Stimulated activated CD4-positive, alpha-beta T cell treated with anti-CD3 and anti-CD28 coated beads, Interleukin-1b, Interleukin-23, amount 100 ng/mL, for 48 hours (primary cell): ENCODE measurements at places on chromosomes 5 and 9.

- no peak for DNase-seq
Measured at GRCh38 chr9:70540016-70540415, 125.6 kb upstream of the KLF9 start.

DNA sequence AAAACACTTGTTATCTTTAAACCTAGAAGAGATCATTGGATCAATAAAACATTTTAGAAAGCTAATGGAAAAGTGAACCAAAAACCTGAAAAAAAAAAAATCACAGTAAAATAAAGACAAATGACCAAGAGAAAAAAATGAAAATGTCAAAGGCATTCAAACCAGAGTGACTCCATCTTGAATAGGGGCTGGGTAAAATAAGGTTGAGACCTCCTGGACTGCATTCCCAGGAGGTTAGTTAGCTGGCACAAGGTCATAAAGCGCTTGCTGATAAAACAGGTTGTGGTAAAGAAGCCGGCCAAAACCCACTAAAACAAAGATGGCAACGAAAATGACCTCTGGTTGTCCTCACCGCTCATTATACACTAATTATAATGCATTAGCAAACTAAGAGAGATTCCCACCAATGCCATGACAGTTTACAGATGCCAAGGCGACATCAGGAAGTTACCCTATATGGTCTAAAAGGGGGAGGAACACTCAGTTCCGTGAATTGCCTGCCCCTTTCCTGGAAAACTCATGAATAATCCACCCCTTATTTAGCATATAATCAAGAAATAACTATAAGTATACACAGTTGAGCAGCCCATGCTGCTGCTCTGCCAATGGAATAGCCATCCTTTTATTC is 116.7 kb upstream of the NEK6 start:
- DNase-seq: no peak

DNA sequence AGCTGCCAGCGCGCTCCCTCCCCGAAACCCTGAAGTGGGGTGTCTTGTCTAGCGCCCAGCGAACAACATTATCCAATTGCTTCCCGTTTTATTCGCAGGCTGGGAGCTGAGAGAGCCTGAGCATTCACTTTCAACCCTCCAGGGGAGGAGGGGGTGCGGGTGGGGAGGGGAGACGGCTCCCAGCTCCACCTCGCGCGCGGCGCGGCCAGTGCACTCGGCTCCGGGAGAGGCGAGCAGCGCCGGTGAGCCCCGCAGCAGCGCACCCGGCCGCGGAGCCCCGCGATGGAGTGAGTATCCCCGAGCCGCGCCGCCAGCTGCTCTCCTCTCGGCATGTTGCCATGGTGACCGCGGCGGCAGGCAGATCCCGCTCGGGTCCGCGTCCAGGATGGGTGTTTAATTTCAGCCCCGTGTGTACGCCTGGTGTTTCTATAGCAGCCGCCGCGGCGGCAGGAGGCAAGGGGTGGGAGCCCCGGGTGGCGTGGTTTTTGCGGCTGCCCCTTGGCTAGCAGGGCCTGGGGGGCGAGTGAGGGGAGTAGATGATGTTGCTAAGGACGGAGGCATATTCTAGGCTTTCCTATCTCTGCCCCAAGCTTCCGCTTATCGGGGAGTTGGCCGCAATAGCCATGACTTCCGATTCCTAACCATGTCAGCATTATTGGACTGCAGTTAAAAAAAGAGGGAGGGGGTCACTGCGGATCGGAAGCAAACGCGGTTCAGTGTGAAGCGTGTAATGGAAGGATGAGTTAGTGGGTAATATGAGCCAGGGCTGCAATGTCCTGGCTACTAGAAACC is 139.2 kb upstream of the PALM2AKAP2 start:
- no peak for DNase-seq

GRCh38 chr5:96112123-96112670 is 150.5 kb upstream of the ELL2 start:
- DNase-seq: no peak

GRCh38 chr5:152634586-152634985 is 229.5 kb upstream of the NMUR2 start:
- DNase-seq: no peak

GRCh38 chr5:63919763-63920478 is 42.3 kb downstream of the HTR1A start:
- DNase-seq: no peak

DNA sequence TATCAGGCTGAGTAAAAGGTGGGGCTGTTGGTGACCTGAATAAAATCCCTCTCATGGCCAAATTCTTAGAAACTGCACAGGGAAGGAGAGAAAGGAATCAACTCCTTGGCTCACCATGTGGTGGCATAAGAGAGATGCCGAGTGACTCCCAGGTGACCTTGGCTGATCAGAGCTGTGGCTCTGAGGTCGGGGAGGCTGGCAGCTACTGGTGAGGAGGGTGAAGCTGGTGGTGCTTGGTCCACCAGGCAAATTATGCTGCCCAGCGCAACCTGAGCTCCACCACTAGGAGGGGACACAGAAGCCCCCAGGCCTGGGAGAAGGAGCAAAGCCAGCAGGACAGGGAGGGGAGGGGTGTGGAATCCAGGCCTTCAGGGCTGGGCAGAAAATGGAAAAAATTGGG is 111.2 kb upstream of the IL12B start:
- no peak for DNase-seq

GRCh38 chr5:8349855-8350254 is 480.9 kb downstream of the MTRR start:
- no peak for DNase-seq

DNA sequence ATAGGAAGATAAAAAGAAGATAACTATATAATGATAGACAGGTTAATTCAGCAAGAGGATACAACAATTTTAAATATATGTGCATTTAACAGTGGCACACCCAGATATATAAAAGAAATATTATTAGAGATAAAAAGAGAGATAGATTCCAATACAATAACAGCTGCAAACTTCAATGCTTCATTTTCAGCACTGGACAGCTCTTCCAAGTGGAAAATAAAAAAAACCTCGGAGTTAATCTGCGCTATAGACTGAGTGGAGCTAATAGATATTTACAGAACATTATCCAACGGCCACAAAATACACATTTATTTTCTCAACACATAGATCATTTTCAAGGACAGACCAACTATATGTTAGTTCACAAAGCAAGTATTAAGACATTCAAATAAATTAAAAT is 1229.5 kb upstream of the CDH6 start:
- DNase-seq: no peak

- DNase-seq: no peak
Measured at GRCh38 chr9:2299843-2300205, 284.7 kb downstream of the SMARCA2 start.

DNA sequence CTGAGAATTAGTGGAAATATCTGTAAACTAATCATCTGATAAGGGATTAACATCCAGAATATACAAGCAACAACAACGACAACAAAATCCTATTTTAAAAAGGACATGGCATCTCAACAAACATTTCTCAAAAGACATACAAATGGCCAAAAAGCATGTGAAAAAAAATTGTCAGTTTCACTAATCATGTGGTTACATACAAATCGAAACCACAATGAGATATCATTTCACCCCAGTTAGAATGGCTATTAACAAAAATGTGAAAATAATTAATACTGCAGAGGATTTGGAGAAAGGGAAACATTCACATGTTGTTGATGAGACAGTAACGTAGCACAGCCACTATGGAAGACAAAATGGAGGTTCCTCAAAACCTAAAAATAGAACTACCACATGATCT is 69.5 kb downstream of the ERP44 start:
- DNase-seq: no peak

DNA sequence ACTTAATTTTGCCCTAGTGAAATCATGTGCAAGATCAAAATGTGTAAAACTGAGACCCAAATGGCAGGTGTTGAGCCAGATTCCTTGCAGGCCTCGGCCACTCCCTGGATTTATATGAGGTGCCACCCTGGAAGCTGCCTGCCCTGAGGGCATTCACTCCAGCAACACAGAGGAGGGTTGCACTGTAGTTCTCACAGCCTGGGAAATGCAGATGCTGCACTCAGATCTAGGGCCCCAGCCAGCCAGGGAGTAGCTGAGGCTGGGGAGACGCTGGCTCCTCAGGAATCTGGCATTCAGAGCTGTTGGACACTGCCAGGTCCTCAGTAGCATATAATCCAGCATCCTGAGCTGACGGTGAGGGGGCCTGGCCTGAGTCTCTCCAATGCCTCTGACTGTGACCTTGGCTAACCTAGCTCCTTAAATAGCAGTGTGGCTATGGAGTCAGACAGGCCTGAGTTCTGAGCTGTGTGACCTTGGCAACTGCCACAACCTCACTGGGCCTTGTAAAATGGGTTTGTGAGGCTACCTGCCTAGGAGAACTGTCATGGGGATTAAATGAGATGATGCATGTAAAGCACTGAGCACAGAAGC is 8.7 kb downstream of the KCNMB1 start:
- no peak for DNase-seq

- DNase-seq: peak; percentile 62
Measured at GRCh38 chr5:115601701-115602590, at the start of gene TICAM2. Gene TICAM2, minus strand, starts transcription at chr5:115602479. Its CDS starts 21,223 bp downstream, at chr5:115581256.

GRCh38 chr9:72809586-72809985 is 143.3 kb downstream of the ALDH1A1 start:
- DNase-seq: no peak

DNA sequence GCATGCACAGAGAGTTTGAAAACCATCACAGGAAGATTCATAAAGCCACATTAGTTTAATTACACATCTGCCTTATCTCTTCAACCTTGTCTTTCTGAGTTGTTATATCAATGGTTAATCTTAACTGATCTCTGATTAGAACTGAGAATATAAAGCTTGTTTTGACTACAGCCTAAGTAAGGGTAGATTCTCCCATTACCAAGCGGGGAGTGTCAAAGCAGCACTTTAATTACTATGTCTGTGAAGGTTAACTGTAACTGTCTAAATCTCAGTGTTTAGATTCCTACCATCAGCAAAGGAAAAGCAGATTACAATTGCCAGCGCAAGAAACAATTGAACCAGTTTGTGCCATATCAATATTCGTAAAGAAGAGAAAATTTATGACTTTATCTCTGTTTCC is 348.7 kb downstream of the CDH12 start:
- no peak for DNase-seq

DNA sequence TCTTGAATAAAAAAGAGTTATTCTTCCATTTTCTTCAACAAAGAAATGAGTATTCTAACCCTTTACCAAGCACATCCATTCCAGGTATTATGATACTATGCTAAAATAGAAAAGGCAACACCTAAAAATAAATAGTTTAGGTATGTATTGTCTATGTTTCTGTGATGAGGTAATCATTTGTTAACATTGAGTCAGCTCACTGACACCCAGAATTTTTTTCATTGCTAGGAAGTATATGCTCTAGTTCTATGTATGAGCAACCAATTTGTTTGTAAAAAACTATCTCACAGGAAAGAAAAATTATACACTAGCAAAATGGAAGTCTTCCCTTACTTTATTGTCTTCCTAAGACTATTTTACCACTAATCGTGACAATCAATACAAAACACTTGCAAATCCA is 615.6 kb upstream of the GRIN3A start:
- DNase-seq: no peak

- no peak for DNase-seq
Measured at GRCh38 chr5:78758169-78758839, 109.7 kb upstream of the LHFPL2 start.

DNA sequence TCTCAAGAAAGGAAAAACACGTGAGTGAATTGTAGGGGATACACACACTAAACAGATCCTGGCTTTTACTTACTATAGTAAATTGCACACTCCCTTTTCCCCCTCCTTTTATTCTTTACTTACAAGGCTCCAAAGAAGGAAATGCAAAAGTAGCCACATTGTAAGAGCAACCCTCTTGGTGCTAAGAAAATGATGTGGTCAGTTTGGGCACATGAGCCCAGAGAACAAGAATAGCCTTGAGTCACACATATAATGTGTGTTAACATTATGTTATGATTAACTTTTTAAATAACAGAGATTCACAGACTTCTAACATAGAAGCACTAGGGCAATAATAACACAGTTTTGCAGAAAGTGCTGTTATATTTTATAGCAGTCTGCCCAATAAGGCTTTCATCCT is 48.5 kb downstream of the PCSK5 start:
- no peak for DNase-seq

GRCh38 chr9:96168882-96169281 is 133.1 kb downstream of the HSD17B3 start:
- no peak for DNase-seq

DNA sequence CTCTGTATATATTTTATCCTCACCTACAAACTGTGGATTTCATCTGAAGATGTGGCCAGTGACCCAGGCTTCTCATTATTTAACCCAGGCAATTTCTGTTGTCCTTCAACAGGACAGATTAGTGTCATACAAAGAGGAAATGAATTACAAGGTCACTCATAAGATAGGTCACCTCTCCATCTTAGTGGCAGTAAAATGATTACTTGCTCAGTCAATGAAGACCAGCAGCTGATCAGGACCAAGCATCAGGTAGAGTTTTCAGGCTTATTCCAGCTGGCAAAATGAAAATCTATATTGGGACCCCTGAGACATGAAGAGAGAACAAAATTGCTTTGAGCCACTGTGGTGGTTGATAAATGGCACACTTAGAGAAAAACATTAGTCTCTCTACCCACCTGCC is 135.2 kb upstream of the PRDM9 start:
- DNase-seq: no peak

- no peak for DNase-seq
Measured at GRCh38 chr5:2522372-2522771, 229.1 kb downstream of the IRX2 start.

- DNase-seq: no peak
Measured at GRCh38 chr5:83408719-83409118, 62.8 kb upstream of the VCAN start.

GRCh38 chr9:34328500-34328986 is 525 bp downstream of the KIF24 start:
- no peak for DNase-seq

GRCh38 chr5:155085282-155085989 is 71.9 kb downstream of the KIF4B start:
- DNase-seq: no peak

DNA sequence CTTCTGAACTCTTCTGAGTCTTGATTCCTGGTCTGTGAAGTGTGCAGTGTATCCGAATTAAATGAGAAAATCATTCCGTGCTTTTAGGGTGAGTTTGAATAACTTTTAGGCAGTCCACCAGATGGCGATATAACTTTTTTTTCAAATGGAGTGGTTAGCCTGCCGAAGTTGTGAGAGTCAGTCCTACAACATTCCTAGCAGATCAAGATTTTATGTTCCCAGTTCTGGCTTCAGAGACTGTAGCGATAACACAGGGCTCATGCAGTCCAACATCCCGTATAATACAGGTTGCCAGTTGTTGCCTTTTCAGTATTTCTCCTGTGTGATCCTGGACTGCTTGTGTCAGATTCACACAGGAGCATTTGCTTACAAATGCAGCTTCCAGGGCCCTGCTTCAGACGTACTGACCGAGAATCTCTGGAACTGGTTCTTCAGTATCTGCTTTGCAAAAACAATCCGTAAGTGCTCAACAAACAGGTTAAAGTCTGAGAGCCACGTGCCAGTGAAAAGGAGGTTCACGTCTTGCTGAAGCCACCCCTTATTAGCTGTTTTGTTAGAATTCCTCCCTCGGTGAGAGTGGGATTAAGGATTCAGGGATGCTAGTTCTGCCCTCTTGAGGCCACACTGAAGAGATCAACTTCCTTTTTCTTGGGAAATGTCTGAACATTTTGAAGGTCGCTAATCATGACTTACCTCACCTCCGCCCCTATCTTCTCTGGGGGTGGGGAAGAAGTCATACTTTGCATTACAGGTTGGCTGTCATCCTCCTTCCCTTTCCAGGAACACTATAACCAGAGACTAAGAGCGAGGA is 22.8 kb downstream of the SMIM3 start:
- no peak for DNase-seq

GRCh38 chr9:89149726-89150125 is 28.9 kb downstream of the SHC3 start:
- DNase-seq: no peak

- no peak for DNase-seq
Measured at GRCh38 chr9:85858056-85858750, 82.7 kb upstream of the NAA35 start.

GRCh38 chr5:150497989-150498317 is 10.0 kb upstream of the NDST1 start:
- DNase-seq: no peak
